H9 (cell line): ENCODE measurements at places on chromosomes 7 and 10. TPM values are rescaled to one million over a fixed set of nuclear protein-coding genes. Genes with fewer than 3 reads are reported as not detected.

ARL5B gene
- 33.9 and 34.4 TPM in 2 replicates for total RNA-seq

CYP2C19 gene
- not detected in 2 replicates for total RNA-seq

EPHB6 gene
- 9.7 and 11.6 TPM in 2 replicates for total RNA-seq

AEBP1 gene
- total RNA-seq: 49.1 and 49.3 TPM in 2 replicates

GRCh38 chr10:45373003-45373575 lies 927 bp upstream of the ALOX5 start:
- no peak for DNase-seq

- no peak for DNase-seq
Observed at GRCh38 chr7:44733708-44734481, 14.8 kb upstream of the ZMIZ2 start.

DNA sequence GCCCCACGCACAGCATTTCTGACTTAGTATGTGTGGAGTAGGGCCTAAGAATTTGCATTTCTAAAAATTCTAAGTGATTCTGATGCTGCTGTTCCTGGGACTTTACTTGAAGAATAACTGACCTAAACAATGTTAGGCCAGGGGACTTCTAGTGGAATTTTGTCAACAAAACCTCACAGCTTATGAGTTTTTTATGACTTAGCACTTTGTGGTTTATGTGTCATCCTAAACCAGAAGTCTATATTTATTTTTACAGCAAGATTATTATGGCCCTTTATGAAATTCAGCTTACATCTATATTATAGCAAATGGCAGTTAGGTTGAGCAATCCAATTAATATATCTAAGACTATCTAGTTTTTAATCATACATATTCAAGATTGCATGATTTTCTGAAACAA lies 24.6 kb upstream of the BET1 start:
- no peak for DNase-seq

- no peak for DNase-seq
Observed at GRCh38 chr7:126411821-126412383, 840.8 kb downstream of the GRM8 start.

DNA sequence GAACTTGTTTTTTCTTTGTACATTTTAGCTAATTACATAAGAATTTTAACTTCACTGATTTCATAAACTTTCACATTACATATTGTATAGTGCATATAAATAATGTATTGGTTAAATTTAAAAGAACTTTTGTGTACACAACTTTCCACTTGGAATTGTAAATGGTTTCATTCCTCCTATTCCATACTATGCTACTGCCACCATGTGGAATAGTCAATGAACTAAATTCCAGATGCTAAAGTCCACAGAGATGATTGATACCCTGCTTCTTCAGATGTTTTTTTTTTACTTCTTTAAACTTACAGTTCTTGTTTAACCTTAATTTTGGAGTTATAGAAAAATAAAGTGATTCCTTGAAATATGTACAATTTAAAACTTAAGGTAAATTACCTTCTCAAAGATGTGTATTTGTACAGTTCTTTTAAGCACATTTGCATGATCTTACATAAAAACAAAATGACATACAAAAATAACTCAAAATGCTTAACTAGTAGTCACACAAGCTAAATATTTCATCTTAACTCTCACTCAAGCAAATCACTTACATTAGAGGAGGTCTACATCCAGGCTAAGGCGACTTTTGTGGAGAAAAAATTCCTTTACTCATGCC lies 247.6 kb upstream of the HGF start:
- DNase-seq: no peak

GRCh38 chr7:121447911-121448300 lies 51.8 kb upstream of the FAM3C start:
- DNase-seq: no peak

- no peak for DNase-seq
Observed at GRCh38 chr7:8444468-8444769, 11.0 kb downstream of the NXPH1 start.

DNA sequence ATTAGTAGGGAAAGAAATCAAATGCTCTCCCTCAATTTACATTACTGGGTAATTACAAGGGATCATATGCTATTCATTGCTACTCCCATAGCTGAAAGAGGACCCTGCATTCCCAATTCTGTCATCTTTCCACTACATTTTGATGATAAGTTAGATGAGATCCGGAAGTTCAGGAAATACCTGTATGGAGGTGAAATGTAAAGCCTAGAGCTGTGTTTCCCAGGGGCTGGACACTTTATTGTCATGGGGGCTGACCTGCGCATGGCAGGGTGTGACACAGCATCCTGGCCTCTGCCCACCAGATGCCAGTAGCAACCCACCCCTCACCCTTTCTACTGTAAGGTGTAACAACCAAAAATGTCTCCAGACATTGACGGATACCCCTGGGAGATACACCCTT lies 56.6 kb downstream of the HECW1 start:
- DNase-seq: no peak

GRCh38 chr7:95694334-95694733 lies 78.0 kb upstream of the DYNC1I1 start:
- no peak for DNase-seq

DNA sequence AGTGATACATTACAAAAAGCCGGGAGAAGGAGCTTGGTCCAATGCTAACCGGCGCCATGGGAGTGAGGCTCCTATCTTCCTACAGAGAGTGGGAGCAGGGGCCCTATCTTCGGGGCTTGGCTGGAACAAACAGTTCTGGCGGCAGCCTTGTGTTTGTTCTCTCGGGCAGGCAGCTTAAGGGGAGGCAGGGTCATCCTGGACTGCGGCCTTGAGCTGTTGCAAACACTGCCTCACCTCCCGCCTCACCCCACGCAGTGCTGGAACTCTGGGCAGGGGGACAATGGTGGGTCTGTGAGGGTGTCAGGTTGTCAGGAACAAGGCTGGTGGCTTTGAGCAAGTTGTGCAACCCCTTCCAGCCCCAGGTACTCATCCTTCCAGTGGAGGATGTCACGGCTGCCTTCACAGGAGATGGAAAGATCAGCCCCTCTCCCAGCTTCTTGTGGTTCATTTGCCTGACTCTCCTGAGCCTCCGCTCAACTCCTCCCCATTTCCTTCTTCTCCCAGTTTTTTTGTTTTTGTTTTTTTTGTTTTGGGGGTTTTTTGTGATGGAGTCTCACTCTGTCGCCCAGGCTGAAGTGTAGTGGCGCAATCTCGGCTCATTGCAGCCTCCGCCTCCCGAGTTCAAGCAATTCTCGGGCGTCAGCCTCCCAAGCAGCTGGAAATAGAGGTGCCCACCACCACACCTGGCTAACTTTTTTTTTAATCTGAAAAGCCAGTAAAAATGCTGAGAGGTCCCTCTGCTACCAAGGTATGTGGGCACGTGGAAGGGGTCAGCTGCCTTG lies 57.4 kb downstream of the SPOCK2 start:
- DNase-seq: no peak

GRCh38 chr7:81676105-81676811 lies 93.6 kb downstream of the HGF start:
- no peak for DNase-seq

DNA sequence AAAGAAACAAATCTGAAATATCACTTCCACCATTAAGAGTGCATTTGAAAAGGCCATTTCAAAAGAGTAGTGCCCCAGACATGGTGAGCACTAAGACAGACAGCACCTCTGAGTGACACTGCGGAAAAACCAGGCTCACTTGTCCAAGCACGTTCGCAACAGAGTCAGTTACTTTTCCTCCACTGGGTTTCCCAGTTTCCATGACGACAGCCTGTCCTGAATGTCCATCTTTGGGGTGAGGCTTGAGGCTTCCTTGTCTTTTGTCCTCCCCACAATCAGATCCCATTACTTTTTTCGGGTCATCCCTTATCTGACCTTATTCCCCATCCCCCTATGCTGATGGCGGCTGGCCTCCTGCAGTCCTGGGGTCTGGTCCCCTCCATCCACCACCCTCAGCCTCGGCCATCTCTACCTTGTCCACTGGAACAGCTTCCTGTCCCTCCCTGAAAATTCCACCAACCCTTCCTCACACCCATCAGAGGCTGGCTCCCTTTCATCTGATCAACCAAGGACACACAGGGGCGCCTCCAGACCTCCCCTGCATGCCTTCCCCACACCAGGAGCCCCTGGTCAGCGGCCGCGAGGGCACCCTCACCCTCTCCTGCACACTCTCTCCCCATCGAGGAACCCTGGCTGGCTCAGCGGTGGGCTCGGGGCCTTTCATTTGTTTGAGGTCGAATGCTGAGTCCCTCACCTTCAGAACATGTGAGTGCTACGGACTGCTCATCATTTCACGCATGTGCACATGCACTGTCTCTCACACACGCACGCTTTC lies 363.6 kb downstream of the DNAJB6 start:
- DNase-seq: no peak
